ENCODE measurements at places on chromosomes 2 and 18.

DNA sequence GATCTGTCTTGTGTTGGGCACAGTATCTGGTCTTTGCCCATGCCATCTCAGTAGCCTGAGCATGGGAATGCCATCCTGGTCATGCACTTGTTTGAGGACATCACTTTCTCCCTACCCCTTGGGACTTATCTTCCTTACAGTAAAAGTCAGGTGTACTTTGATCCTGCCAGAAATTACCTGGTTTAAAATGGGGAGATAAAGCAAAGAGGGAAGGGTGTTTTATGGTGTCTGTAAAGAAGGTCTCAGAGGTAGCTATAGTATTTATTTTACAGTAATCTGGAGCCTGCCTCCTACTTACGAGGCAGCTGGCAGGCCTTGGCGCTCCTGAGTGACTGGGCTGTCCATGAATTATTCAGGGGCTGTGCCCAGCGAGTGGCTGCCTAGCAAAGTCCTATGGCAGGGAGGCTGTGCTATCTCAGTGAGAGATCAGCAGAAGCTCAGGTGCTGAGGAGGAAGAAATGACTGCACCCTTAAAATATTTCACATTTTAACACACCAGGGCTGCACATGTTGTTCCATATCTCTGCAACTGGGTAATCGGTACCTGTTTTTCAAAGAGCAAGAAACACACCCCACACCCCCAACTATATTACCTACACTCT is 93.9 kb downstream of the SPTBN1 start:
- no peak for ATAC-seq

GRCh38 chr2:3459185-3460015 is 59.9 kb downstream of the ADI1 start:
- ATAC-seq: no peak

DNA sequence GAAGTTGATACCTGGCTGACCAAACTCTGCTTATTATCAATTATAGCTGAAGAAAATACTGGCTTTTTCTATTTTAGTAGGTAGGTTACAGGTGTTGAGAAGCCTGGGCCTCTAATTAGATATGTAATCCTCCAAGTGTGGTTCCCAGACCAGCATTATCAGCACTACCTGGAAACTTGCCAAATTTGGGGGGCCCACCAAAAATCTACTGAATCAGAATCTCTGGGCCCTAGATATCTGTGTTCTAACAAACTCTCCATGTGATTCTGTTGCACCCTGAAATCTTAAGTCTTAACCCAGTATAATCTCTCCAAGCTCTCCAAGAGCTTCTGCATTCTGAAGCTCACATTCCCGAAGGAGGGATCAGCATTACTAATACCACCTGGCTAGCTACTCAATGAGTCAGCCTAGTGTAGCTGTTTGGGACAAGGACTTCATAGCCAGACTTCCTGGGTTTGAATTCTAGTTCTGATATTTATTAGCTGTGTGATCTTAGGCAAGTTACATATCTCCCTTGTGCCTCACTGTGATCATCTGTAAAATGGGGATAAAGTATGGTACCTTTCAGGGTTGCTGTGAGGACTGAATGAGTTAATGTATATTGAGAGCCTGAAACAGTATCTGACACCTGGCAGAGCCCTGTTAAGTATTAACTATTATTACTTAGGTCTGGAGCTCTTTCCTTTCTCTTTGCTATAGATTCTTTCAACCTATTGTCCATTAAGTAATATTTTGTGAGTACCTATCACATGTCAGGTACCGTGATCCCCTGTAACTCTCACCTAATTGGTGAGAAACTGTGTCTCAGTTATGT is 94.1 kb upstream of the CD302 start:
- ATAC-seq: no peak

DNA sequence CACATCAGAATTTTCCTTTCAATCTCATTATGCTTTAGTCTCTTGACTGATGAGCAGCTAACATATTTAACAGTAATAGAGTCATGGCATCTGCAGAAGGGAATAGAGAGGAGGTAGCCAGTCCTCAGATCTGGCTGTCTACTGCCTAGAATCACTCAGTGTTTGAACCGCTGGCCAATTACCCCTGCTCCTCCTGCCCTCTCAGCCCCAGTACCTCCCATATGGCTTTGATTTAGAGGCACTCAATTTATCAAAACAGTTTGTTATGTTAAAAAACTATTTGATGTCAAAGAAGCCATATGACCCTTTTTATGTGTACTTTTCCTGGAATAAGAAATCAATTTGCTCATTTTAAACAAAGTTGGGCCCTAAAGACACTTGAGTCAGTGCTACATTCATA is 355.2 kb downstream of the CMPK2 start:
- no peak for ATAC-seq

DNA sequence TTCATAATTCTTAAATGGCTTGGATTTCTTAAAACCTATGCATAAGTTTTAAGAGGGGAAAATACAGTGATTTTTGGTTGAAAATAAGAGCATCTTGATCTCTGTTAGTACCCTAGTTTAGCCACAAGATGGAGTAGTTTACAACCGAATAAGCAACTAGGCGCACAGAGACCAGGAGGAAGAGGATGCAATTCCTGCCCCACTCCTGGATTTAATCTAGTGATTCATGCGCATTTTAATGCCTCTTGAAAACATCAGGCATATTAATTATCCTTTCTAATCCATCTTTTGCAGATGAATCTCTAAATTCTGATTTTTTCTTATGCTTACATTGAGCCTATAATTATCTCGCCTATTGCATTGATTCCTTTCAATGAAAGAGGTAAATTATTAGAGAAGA is 76.7 kb downstream of the MRPS9 start:
- no peak for ATAC-seq

GRCh38 chr18:9730786-9731185 is 22.7 kb downstream of the RAB31 start:
- ATAC-seq: no peak

GRCh38 chr2:160499865-160500264 is 6.3 kb upstream of the RBMS1 start:
- no peak for ATAC-seq

DNA sequence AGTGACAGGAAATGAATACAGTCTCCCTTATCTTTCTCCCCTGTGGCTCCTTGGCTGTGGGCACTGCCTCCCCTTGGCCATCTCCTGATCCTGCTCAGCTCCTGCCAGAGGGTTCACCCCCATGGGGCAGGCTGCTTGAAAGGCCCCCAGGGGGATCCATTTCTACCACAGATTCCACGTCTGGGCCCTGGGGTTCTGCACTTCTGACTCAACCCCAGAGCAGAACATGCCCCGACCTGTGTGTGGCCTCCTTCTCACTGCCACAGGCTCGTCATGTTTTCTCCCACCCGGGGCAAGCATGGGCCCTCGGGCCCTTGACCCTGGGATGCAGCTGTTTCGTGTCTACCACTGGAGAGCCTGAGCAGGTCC is 122.2 kb downstream of the ACKR3 start:
- no peak for ATAC-seq

DNA sequence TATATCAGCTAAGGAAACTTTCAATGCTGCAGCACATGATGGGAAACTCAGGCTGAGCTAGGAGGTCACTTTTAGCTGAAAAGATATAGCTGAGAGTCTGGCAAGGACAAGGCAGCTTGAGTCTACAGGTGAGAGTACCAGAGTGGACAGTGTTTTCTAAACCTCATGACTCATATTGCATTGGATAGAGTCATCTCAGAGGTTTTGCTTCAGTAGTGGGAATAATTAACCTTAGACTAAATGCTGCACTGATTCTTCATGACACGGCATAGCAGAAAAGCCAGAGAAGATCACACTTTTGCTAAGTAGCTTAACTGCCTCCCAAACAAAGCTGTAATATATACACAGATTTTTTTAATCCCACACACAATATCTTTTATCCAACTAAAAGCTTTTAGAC is 865.0 kb upstream of the CDH2 start:
- ATAC-seq: no peak

DNA sequence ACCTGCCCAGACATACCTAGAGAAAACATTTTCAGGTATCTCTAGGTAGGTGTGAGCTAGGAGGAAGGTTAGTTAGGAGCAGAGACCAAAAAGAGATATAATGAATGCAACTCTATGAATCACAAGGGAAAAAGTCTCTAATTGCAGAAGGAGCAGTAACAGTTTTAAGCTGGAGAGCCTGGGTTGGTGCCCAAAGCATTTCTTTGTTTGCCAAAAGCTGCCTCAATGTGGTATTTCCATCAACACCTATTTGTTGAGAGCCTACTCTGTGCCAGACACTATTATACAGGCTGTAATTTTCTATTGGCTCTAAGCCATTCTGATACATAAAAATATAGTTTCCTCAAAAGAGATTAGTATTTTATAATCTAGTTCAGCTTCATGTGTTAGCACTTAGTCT is 141.6 kb downstream of the UBE2E3 start:
- ATAC-seq: no peak

DNA sequence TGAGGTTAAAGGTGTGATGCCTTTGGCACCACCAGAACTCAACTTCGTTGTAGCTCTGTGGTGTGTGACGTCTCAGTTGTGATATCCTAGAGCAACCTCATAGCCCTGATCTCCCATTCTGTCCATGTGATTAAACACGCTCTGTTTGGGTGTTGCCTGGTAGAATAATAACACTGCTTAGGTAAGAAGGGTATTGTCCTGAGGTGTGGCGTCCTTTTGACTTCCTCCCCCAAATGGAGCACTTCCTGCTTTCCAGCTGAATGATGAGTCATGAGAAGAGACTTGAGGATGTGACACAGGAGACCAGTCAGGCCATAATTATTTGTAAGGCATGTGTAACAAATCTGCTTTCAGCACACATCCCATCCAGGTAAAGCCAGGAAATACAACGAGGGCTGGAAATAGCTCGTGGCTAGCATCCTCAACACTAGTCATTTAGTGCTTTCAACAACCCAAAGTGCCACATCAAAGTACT is 100.7 kb downstream of the RAPGEF4 start:
- ATAC-seq: no peak

DNA sequence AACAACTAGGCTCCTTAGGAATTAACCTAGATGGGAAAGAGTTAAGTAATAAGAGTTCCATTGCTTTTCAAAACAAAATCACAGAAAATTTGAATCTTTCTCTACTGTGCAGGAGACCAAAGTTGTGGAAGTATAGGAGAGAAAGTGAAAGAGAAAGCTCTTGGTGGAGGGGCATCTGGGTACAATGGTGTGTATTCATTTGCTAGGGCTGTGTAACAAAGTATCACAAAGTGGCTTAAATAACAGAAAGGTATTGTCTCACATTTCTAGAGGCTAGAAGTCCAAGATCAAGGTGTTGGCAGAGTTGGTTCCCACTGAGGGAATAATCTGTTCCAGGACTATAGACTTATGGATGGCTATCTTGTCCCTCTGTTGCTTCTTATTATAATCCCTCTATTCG is 50.5 kb upstream of the GORASP2 start:
- ATAC-seq: no peak

DNA sequence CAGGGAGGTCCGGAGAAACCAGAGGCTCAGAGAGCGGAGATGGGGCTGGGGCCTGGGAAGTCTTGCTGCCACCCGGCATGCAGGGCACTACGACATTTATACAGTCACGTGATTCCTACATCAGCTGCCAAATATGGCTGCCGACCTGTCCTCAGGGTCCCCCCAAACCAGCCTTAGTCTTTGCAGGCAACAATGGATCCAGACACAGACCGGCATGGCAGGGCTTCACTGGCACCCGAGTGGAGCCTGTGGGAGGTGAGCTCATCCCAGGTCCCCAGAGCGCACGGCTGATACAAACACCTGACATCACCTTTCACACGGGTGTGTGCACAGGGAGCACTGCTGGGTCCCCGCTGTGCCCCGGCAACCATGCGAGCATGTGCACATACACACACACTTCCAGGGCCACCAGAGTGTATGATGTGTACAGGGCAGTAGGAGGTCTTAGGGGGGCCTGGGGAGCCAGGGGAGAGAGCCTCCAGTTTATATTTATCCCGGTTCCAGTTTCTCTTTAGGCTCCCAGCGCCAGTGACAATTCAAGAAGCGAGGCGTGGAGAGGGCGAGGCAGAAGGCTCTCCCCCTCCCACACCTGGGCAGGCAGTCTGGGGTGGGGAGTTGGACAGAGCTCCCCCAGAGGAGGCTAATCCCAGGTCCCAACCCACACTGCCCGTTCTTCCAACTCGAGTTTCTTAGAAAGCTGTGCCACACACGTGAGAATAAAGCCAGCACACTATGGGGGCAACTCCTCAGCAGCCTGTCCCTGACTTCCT is 2.7 kb downstream of the SEMA4C start:
- no peak for ATAC-seq

DNA sequence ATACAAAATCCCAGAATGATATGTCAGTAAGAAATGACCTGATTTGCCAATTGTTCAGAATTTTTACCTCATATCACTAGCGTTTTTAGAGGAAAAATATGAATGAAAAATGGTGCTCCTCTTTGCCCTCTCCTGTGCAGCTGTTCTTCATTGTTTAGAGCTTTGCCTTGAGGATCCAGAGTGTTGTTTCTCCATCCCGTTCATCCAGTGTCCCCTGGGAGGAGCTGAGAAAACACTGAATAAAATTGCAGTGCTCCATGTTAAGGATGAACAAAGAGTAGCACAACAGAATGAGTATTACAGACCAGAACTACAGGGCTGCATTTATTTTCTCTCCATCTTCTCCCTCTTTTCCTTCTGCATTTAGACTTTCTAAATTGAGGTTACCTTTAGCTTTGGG is 133.1 kb downstream of the ADCYAP1 start:
- no peak for ATAC-seq

DNA sequence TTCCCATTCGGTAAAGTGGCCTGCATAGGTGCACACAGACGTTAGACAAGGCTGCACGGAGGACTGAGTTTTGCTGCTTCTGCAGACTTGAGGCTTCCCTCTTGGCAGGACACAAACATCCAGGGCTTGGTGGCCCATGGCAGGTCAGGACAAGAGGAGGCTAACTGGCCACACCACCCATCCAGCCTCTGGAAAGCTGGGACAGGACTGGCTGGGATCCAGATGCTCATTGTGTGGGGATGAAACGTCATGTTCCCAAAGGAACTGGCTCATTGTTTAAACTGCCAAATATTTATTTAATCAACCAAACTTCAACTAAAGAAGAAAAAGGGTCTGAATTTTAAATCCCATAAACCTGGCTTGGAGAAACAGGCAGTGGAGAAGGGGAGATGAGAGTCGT is 239.1 kb upstream of the EPAS1 start:
- no peak for ATAC-seq

DNA sequence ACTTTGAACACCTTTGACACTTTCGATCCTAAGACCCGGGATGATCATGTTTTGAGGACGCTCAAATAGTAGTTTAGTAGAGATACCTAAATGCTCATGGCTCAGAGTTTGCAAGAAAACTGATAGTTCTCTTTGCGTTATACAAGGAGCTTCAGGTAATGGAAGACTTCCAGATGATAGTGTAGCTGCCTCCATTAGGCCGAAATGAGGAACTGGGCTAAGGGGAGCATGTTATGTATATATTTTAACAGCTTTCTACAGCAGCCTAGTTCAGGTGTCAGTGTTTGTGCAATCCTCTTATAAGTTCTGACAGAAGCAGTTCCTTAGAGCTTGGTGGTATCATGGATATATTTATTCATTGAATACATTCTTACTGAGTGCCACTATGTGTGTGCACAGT is 126.7 kb upstream of the EPC2 start:
- no peak for ATAC-seq

Data from stimulated activated memory B cell treated with anti-CD40 and anti-IgM and Interleukin-4, amounts not matched to agents 10 μg/mL and 1 μg/mL and 100 μg/mL, for 72 hours (primary cell).